Stimulated activated CD8-positive, alpha-beta memory T cell treated with anti-CD3 and anti-CD28 coated beads, Interleukin-2, amount 100 ng/mL, for 48 hours (primary cell): ENCODE measurements at places on chromosomes 16 and 17.

DNA sequence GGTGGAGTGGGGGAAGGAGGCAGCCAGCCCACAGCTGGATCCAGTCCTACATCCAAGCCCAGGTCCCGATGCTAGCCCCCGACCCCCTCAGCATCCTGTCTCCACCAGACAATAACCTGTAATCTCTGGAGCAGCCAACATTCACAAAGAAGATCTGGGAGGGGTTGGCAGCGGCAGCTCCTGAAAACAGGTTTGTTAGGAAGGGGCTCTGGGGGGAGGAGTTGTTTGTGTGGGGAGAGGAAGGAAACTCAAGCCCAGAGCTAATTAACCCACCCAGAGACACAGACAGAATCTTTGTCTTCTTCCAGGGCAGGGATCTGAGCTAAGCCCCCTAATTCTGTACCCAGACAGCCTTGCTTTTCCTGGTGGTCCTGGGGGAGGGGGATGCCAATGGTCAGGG lies 4.6 kb upstream of the C17orf113 start:
- no peak for DNase-seq

DNA sequence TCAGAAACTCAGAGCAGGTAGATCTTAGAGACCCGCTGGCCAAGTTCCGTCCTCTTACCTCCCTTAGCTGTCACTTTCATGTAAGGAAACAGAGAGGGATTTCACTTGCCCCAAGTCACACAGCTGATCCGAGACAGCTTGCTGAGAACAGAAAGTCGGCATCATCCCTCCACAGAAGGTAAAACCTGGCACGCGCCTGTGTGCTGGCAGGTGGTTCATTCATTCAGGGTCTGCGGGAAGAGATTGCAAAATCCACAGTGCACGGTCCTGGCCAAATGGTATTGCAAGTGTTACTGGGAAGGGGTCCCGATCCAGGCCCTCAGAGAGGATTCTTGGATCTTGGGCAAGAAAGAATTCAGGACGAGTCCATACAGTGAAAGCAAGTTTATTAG lies 139.4 kb upstream of the RPH3AL start:
- no peak for DNase-seq

GRCh38 chr16:84121007-84121406 lies 4.3 kb upstream of the MBTPS1 start:
- no peak for DNase-seq

GRCh38 chr16:69942099-69942491 lies 9.0 kb upstream of the CLEC18A start:
- DNase-seq = no peak

- peak; percentile 42 for DNase-seq
Observed at GRCh38 chr17:4678448-4679026, 25.4 kb downstream of the PELP1 start.

- no peak for DNase-seq
Observed at GRCh38 chr16:8669481-8669880, 4.9 kb upstream of the ABAT start.

GRCh38 chr16:11258553-11259492 lies 2.8 kb upstream of the SOCS1 start:
- DNase-seq = no peak

GRCh38 chr17:74454197-74455024 lies 12.0 kb upstream of the CD300A start:
- no peak for DNase-seq

GRCh38 chr16:87279094-87279658 lies 38.0 kb downstream of the C16orf95 start:
- DNase-seq = no peak

GRCh38 chr16:88456356-88457292 lies 3.5 kb downstream of the ZFPM1 start:
- peak; percentile 56 for DNase-seq

DNA sequence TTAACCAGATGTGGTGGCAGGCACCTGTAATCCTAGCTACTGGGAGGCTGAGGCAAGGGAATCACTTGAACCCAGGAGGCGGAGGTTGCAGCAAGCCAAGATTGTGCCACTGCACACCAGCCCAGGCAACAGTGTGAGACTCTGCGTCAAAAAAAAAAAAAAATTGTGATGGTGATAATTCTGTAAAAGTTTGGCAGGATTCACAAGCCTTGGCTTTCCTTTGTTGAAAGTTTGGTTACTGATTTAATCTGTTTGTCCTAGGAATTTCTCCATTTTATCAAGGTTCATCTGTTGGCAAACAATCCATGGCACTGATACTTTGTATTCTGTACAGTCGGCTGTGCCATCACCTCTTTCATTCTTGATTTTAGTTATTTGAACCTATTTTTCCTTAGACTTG lies 15.9 kb downstream of the EIF4A3 start:
- DNase-seq = no peak

DNA sequence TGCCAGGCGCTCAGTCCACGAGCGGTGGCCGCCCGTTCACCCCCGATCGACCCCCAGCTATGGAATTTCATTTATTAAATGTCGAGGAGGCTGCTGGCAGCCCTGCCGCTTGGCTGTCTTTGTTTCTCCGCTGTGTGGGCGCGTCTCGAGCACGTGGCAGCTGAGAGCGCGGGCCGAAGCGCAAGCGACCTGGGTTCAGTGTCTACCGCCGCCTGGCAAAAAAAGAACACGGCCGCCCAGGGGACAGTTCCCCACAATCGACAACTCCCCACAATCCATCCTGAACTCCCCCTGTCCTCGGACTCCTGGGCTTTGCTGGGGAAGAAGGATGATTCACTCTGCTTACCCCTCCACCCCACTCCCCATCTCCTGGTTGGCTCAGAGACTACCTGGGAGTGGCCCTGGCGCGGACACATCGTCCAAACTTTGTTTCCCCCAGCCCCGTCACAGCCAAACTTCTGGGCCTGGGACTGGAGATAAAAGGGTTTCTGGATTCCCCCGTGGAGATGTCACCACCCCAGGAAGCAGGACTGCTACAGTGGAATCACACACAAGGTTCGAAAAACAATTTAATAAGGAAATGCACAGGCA lies 1.7 kb upstream of the ANKRD13B start:
- no peak for DNase-seq

DNA sequence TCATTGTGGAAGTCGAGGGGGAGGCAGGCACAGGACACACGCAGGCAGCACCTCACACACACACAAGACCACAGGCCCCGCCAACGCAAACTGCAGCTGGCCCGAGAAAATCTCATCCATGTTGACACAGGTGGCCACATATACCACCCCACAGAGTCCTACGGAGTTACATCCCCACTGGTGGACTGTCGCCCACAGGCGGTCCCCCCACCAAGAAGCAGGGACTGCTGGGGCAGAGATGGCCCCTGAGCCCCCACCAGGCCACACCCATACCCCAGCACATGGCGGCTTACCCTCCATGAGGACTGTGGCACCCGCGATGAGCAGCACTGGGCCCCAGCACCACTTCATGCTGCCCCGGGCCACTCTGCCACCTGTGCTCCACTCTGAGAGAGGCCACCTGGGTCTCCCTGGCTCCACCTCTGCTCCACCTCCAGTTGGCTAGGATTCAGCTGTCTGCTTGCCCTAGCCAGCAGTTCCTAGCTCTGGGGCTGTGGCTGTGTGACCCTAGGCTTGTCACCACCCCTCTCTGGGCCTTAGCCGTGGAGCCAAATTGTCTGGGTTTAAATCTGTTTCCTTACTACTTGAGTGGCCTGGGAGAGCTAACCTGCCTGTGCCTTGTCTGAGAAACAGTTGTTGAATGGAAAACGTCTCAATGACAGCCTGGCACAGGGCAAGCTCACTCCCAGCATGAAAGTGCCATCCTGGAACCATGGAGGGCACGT lies at the start of gene PRSS53:
TSS of gene PRSS53 (minus strand) at position 485 of the 725 bp plus-strand sequence. CDS start at position 351, 134 bp downstream.
- DNase-seq = no peak

GRCh38 chr16:85838381-85838780 lies 38.9 kb downstream of the COX4I1 start:
- DNase-seq = no peak

GRCh38 chr16:11583166-11583565 lies 3.6 kb downstream of the LITAF start:
- no peak for DNase-seq

DNA sequence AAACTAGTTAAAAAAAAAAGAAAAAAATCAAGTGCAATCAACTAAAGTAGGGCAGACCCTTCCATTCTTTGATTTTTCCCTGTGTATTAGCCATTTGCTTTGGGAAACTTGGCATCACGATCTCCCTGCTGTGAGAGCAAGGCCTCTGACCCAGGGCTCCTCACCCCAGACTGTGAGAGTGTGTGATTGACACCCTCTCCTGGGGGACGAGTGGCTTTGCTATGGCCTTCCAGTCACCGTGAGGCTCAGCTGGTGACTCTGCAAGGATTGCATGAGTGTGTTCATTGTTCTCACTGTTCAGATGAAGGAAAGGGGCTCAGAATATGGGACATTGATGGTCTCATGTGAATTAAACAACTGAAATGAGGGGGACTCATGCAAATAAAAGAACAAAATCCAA lies 69.0 kb upstream of the BCAR1 start:
- DNase-seq = no peak

- peak; percentile 24 for DNase-seq
Observed at GRCh38 chr17:63760771-63761539, 12.4 kb downstream of the CCDC47 start.

DNA sequence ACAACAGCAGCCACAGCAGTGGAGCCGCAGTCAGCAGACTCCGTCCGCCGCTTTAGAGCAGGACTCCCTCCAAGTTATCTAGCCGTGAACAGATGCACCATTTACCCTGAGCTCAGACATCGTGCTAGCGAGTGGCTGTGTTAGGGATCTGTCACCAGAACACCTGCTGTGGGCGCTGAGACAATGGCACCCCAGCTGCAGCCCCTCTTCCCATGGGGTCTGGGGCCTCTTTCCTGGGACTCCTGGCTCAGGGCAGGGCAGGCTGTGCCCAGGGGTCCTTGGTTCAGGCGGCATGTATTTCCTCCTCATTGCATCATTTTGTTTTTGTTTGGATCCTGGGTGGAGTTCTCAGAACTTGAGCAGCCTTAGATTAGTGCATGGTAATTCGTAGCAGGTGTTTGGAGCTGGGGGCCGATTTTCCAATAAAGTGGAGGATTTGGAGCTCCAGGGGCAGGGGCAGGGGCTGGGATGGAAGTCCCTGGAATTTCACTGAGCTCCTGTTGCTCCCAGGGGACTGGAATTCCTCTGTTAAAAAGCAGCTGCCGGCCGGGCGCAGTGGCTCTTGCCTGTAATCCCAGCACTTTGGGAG lies 23.4 kb downstream of the NMRAL1 start:
- no peak for DNase-seq

- no peak for DNase-seq
Observed at GRCh38 chr16:19212059-19212458, 44.0 kb downstream of the SYT17 start.

- no peak for DNase-seq
Observed at GRCh38 chr16:69190046-69190588, 3.2 kb downstream of the SNTB2 start.

- no peak for DNase-seq
Observed at GRCh38 chr17:2395258-2396181, 5.3 kb downstream of the MNT start.

DNA sequence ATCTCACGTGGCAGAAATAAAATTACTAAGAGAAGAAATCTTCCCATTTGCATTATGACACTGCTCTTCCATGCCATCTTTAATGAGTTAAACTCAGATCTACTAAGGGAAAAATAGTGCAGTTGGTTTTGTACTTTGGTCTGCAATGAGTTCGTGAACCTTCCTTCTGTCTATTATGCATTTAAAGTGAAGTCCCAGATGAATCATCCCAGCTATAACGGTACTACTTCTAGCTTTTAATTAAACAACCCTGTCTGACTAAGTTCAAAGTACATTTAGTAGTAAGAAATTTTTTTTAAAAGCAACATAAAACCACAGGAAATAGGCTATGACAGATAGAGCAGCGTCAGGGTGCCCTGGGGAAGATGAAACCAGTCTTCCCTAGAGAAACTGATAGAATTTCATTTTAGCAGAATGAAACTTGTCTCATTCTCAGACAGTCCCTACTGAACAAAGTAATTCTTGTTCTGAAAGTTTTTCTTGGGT lies 1.8 kb downstream of the TMIGD1 start:
- no peak for DNase-seq

- no peak for DNase-seq
Observed at GRCh38 chr16:88531346-88531745, 38.9 kb upstream of the ZC3H18 start.

DNA sequence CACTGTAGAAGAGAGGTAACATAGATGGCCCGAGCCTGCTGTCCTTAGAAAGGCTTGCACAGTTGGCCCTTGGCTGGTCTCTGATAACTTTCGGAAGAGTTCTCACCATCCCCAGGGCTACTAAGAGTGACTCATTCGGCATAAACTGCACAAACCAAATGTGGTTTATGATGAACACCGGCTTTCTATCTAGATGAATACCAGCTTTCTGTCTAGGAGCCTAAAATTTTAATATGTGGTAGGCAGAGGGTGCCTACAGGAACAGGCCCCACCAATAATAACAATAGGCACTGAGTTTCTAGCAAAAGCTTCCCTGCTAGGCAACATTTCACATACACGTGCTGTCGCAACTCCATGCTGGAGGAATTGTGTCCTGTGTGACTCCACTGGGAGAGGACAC lies 15.4 kb downstream of the CNOT1 start:
- no peak for DNase-seq

GRCh38 chr16:57537581-57538234 lies 1.3 kb upstream of the CCDC102A start:
- DNase-seq = no peak

GRCh38 chr17:16932611-16933010 lies 39.3 kb downstream of the TNFRSF13B start:
- no peak for DNase-seq

GRCh38 chr17:5391678-5392077 lies 27.8 kb downstream of the NUP88 start:
- no peak for DNase-seq

- DNase-seq = no peak
Observed at GRCh38 chr16:72560617-72561016, 388.7 kb upstream of the PMFBP1 start.

GRCh38 chr17:79829004-79829403 lies 10.2 kb downstream of the CBX4 start:
- DNase-seq = no peak

GRCh38 chr17:31789707-31790505 lies 69.1 kb downstream of the COPRS start:
- DNase-seq = no peak

DNA sequence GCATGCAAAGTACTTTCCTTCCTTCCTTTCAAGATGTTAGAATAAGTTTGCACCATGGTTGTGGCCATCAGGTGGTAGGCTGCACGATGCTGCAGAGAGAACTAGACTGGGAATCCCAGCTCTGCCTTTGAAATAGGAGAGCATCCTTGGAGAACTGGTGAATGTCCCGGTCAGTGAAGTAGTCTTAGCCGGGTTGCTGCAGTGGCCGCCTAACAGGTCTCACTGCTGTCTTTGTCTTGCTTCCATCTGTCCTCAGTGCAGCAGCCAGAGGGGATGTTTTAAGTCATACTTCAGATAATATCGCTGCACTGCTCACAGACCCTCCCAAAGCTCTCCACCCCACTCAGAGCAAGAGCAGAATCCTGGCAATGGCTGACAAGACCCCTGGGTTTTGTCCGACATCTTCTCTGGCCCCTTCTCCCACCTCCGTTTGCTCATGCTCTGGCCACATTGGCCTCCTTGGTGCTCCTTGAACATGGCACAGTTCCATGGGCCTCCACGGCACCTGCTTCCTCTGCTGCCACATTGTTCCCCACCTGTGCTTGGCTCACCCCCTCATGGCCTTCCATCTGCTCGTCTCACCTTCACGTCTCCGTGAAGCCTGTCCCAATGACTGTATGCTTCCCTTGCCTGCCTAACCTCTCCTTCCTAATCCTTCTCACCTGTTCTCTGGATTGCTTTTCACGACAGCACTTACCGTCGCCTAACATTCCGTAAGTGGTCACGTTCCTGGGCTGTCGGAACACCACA lies 439.8 kb downstream of the UTP18 start:
- no peak for DNase-seq
